ENCODE measurements at places on chromosomes 3 and 15. TPM values are rescaled to one million over a fixed set of nuclear protein-coding genes. Genes with fewer than 3 reads are reported as not detected.

SAMD7 gene
- not detected for total RNA-seq

PRRT3 gene
- 1.0 TPM for total RNA-seq

AADAC gene
- total RNA-seq: 0.19 TPM

LTK gene
- 23.3 TPM for total RNA-seq

NEK4 gene
- 20.2 TPM for total RNA-seq

MASP1 gene
- total RNA-seq: 9.7 TPM

SH2D7 gene
- 1.9 TPM for total RNA-seq

PCSK6 gene
- 21.3 TPM for total RNA-seq

ATP8B4 gene
- 8.9 TPM for total RNA-seq

PLA1A gene
- total RNA-seq: 1.5 TPM
